ENCODE measurements at places on chromosomes 3 and 15.

GRCh38 chr3:47658444-47658843 lies 79.8 kb upstream of the CSPG5 start:
- no peak for DNase-seq

GRCh38 chr3:115512565-115513415 lies 110.5 kb upstream of the GAP43 start:
- peak; percentile 50 for DNase-seq

- peak; percentile 26 for DNase-seq
Observed at GRCh38 chr3:57164217-57164656, 916 bp downstream of the IL17RD start.

DNA sequence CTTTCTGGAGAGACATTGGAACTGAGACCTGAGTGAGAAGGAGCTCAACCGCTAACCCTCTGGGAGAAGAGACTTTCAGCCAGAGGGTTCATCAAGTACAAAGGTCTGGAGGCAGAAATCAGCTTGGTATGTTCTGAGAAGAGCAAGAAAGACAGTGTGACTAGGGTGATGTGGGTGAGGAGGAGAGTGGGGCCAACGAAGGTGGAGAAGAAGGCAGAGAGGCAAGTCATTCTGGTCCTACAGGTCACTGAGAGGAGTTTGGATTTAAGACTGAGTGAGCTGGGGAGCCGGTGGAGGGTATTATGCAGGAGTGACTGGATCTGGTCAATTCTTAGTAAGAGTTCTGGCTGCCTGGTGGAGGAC lies 12.2 kb downstream of the XIRP1 start:
- DNase-seq = no peak

All from choroid plexus epithelial cell (primary cell).